Epithelial cell of esophagus (primary cell): ENCODE measurements at places on chromosomes 7 and 10.

DNA sequence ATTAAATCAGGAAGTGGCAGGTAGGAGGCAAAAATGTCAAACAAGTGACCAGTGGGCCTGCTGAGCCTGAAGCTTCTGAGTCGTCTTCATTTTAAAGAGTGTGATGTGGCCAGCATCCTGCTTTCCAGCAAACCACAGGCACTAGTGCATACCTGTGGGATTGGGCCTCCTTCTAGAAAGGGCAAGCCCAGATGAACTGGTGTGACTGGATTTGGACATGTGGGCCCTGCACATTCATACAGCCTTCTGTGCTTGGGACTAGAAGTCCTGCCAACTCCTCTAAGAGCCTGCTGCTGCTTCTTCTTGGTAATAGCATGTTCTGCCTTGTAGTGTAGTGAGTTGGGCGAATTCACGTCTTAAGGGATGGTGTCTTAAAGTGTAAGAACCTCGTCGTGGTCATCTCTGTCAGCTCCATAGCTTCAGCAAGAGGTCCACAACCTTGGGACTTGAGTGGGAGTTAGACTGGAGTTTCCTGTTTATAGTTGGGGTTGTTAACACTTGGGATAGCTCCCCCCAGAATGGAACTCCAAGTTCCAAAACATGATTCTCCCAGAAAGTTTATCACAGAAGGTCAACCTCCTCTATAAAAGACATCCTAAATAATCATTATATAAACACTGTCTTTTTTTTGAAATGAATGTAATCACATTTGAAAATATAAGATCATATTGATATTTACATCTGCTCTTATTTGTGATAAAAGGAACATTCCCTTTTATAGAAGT is 11.2 kb downstream of the BMPER start:
- DNase-seq = no peak

DNA sequence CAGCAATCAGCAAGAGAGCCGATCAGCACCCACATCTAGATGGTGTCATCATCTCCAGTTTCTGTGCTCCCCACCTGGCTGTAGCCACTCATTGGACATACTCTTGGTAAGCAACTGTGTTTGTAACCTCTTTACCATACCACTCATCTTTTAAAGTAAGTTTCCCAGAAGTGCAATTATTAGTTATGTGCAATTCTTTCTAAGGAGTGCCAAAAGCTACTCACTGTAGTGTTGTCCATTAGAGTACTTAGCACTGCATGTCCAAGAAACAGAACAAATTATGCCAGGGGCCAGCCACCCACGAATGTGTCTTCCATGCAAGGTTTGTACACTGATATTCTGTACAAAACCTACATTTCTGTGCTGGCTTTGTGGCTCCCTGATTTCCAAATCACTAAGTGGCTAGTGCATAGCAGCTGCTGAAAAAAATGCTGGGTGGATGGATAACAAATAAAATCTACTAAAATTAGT is 131.9 kb downstream of the SRPK2 start:
- no peak for DNase-seq

GRCh38 chr10:123583639-123584418 is 82.3 kb upstream of the GPR26 start:
- DNase-seq = peak; percentile 72

DNA sequence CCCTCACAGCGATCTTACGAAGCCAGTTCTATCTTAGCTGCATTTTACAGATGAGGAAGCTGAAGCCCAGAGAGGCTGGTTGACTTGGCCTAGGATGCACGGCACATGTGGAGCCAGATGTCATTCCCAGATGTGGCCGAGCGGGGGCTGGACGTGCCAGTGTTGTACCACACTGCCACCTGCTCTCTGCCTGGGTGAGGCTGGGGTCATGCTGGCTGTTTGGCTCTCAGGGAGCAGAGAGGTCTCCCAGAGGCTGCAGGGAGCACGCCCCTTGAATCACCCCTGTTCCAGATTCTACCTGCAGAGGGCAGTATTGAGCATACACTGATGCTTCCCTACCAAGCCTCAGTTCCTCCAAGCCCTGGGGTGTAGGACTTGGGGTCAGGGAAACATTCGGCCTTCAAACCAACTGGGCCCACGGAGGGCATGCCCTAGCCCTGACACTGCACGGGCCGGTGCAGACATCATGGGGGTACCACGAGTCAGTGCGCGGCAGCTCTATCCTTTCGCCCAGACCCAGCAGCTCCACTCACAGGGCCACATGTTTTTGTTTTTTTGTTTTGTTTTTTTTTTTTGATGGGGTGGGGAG is 3.8 kb upstream of the GTF2IRD1 start:
- peak; percentile 57 for DNase-seq
